Placental pericyte (primary cell): ENCODE measurements at places on chromosomes 1 and 21. TPM values are rescaled to one million over a fixed set of nuclear protein-coding genes. Genes with fewer than 3 reads are reported as not detected.

The SDC3 gene
- 43.7 and 60.0 TPM in 2 replicates for total RNA-seq

The FGR gene
- not detected in 2 replicates for total RNA-seq

The BNIPL gene
- total RNA-seq: 0.22 and 0.29 TPM in 2 replicates

The UBASH3A gene
- total RNA-seq: not detected in 2 replicates

The SYDE2 gene
- total RNA-seq: 13.9 and 17.5 TPM in 2 replicates

The GPR25 gene
- not detected in 2 replicates for total RNA-seq

The EPHA8 gene
- total RNA-seq: not detected in 2 replicates

The LORICRIN gene
- not detected in 2 replicates for total RNA-seq
